ENCODE measurements at places on chromosomes 16 and 17. TPM values are rescaled to one million over a fixed set of nuclear protein-coding genes. Genes with fewer than 3 reads are reported as not detected.

Gene C1QTNF1
- 9.5 TPM for total RNA-seq

Gene KRT36
- total RNA-seq = not detected

Gene KRTAP1-5
- not detected for total RNA-seq

Gene MAPT
- total RNA-seq = not detected

Gene ITGAX
- 0.64 TPM for total RNA-seq

Gene RCVRN
- total RNA-seq = not detected

Gene TOM1L1
- total RNA-seq = 3.9 TPM

Gene PIK3R6
- not detected for total RNA-seq

Gene CTRB1
- total RNA-seq = not detected

Gene FBXO39
- total RNA-seq = not detected

Gene CPHXL2
- total RNA-seq = not detected

Gene CLEC3A
- not detected for total RNA-seq

Gene ZG16B
- 1.5 TPM for total RNA-seq

Gene USP6
- total RNA-seq = not detected

Gene CCL13
- total RNA-seq = not detected

Gene SCNN1G
- total RNA-seq = 0.15 TPM

Gene SYNGR3
- 0.25 TPM for total RNA-seq

Gene CMTM2
- total RNA-seq = not detected

Gene IFI35
- 93.7 TPM for total RNA-seq

Gene NMT1
- 78.5 TPM for total RNA-seq

Gene RHBDF2
- total RNA-seq = 46.8 TPM

Gene SLC35G3
- total RNA-seq = not detected

Gene TP53TG3C
- total RNA-seq = not detected

Gene CACNA1G
- total RNA-seq = not detected

Gene SCGB1C2
- total RNA-seq = not detected

Gene ELOB
- total RNA-seq = 787 TPM

Gene TNFSF12
- 16.8 TPM for total RNA-seq

Gene GJD3
- 4.2 TPM for total RNA-seq

Gene SLC52A1
- 0.69 TPM for total RNA-seq

Gene CX3CL1
- 5.1 TPM for total RNA-seq

Gene EPOP
- total RNA-seq = 1.4 TPM

Gene APOH
- total RNA-seq = not detected

Gene HCRT
- total RNA-seq = not detected

Gene FBXL20
- total RNA-seq = 6.2 TPM

Gene CLEC18A
- under 0.01 TPM for total RNA-seq

Gene PNMT
- 0.20 TPM for total RNA-seq

Gene MFSD6L
- not detected for total RNA-seq

Gene UMOD
- not detected for total RNA-seq

Gene ABAT
- total RNA-seq = 0.53 TPM

Gene CFAP52
- not detected for total RNA-seq

Gene KIFC3
- total RNA-seq = 53.0 TPM
